H1 (cell line): ENCODE measurements at places on chromosomes 1 and 21.

DNA sequence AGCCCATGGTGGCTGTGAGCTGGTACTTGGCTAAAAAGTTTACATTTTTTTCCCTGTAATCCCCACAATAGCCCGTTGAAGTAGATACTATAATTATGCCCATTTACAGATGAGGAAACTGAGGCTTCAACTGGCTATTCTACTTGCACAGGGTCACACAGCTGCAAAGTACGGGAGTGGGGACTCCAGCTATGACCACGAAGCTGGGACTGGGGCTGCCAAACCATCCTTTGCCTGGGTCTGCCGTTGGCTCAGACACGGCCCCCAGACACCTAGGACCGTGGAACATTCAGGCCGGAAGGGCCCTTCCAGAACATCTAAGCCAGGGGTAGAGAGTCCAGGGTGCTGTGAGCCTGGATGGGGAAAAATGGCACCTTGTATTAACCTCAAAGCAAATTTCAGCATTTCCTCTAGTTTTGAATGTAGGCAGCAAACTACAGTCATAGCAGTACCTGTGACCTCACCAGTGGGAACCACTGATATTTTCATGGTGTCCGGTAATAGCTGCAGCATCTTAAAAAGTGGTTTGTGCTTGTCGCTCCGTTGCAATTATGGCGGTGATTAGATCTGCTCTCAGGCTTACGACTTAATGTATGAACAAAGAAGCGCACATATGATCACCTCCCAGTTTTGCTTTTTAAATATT lies 4.3 kb downstream of the TP73 start:
- no peak for DNase-seq

- DNase-seq, result no peak
Measured at GRCh38 chr1:92762355-92762754, 22.6 kb downstream of the EVI5 start.

DNA sequence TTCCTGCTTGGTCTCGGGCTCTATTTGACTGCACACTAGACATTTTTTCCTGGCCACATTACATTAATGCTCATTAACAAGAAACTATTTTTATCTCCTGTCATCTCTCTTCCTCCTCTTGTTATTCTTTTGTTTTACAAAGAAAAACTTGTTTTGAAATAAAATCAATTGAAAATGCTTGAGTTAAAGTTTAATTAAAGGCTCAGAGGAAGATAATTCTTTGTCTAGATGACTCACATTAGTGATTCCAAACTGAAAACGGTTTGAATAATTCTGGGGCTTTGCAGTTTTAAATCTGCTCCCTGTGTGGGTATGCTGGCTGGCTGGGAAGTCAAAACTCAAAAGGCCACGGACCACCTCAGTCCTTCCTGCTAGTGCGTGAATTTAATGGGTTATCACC lies 29.6 kb downstream of the RGS5 start:
- no peak for DNase-seq

GRCh38 chr1:41683681-41684500 lies 199.4 kb upstream of the EDN2 start:
- no peak for DNase-seq
